ENCODE measurements at places on chromosomes 5 and 9. TPM values are rescaled to one million over a fixed set of nuclear protein-coding genes. Genes with fewer than 3 reads are reported as not detected.

Gene SEPTIN8
- total RNA-seq, result 18.6 TPM

Gene ADAMTS2
- total RNA-seq, result not detected

Gene ABCA1
- 5.2 TPM for total RNA-seq

Gene PHF24
- 0.09 TPM for total RNA-seq

Gene SUB1
- 418 TPM for total RNA-seq

Gene EQTN
- total RNA-seq, result not detected

Gene WWC1
- 2.1 TPM for total RNA-seq

Gene PPP1R26
- total RNA-seq, result 1.5 TPM

DNA sequence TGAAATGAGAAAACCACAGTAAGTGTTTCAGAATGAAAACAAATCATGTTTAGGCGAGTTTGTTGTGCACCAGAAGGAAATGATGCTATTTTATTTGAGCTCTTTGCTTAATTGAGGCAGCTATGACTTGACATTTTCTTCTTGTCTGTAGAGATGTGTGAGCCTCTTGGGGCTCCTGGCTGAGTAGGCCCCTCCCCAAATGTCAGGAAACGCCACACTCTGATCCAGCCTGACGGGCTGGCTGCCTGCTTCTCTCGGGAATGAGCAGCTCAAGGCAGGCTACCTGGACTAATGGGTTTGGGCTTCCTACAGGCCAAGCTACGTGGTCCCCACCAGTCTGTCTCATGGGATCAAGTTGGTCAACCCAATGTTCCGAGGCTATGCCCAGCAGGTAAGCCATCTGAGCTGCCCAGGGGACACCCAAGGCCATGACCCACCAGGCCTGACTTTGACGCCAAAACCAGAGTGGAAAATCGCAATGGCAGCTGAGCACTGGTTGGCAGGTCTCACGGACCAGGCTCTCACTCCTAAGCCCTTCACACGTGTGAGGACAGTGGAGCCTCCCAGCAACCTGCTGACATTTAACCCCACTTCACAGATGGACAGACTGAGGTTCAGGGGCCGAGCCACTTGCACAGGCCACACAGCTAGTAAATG, 29.9 kb downstream of the USP20 start:
- peaks cover 90% of the 10 kb centered on the region for H3K4me1 ChIP-seq
- peaks cover 38% of the 10 kb centered on the region for H3K36me3 ChIP-seq
- H3K4me3 ChIP-seq, result no peak overlapping the region
- no peaks in the 10 kb centered on the region for H3K27me3 ChIP-seq

- no peak for DNase-seq
- no peak overlapping the region for H3K27ac ChIP-seq
- H3K36me3 ChIP-seq, result no peaks in the 10 kb centered on the region
- H3K4me3 ChIP-seq, result no peak overlapping the region
- H3K27me3 ChIP-seq, result peaks cover 11% of the 10 kb centered on the region
Measured at GRCh38 chr9:93976973-93977372, 21.8 kb upstream of the BARX1 start.

DNA sequence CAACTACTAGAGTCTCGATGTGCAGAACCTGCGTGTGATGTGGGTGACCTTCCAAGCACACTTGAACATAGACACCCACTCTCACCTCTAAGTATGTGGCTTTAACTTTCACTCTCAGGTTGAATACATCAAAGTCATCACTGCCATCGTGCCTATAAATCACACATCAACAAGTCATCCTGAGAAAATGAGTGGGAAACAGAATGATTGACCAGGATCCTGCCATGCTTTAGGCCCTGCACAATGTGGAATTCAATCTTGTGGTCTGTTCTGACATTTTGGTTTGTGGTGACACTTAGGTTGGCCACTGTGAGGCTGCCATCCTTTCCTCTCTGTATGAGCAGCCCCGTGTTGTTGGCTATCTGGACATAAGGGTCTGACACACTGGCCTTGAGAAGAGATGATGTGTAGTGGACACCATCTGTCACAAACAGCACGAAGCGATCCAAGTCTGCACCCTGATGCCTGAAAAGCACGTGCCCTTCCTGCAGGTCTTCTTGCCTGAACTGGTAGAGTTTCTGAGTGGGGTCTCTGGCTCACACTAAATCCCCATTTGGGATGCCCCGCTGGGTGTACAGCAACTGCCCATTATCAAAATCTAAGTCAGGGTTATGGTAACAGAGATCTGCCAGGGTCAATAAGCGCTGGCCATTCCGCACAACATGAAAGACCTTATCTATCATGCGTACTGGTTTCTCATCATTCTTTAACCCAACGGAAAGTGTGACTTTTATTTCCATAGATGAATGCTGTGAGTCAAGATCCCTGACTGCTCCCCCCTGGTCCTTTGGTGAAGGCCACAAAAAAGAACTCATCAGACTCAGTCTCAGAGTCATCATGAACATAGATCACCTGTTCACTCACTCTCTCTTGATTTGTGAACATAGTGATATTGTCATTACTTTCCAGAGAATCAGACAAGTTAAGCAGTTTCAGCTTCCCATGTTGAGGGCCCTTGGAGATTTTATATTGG, 116.6 kb downstream of the ESM1 start:
- peak overlapping the region; percentile 82 for H3K27ac ChIP-seq
- H3K4me3 ChIP-seq, result no peak overlapping the region
- H3K27me3 ChIP-seq, result peaks cover 38% of the 10 kb centered on the region
- peaks cover 29% of the 10 kb centered on the region for H3K4me1 ChIP-seq

DNA sequence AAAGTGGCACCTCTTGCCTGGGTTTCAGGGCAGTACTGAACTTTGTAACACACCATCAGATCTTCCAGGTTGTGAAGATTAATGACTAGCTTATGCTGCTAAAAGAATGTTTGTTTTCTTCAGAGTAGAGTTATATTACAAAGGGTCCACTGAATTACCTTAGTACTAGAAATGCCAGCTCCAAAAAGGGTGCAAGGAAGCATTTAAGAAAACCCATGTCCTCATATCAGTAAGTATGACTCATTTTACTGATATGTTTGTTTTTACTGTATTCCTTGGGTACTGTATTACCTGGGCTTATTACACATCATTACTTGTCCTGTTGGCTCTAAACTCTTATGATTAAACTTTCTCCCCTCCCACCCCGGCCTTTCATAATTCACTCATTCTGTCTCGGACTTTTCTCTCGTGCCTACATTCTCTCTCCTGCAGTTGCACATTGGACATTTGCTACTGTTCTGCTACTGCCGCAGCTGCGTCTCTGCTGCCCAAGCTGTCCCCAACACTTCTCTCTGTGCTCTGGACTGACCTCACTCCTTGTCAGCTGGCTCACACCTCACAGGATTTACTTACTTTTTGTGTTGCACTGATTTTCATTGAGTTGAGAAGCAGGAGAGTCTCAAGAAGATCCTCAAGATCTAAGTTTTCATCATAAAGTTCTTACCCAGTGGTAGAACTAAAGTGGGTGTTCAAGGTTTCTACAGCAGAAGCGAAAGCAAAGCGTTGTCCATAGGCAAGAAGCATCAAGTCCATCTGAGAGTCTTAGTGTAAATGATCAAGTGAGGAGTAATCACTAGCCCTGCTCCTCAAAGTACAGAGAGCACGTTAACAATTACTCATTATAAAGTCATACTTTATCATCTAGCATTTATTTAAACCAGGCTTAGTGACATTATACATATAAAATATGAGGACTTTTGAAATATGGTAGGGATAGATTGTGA, 53.2 kb upstream of the C9orf72 start:
- no peaks in the 10 kb centered on the region for H3K36me3 ChIP-seq
- no peaks in the 10 kb centered on the region for H3K27me3 ChIP-seq
- no peaks in the 10 kb centered on the region for H3K4me1 ChIP-seq
- no peak for DNase-seq

- H3K27ac ChIP-seq, result no peak overlapping the region
- no peaks in the 10 kb centered on the region for H3K4me1 ChIP-seq
- no peak overlapping the region for H3K4me3 ChIP-seq
Measured at GRCh38 chr9:138101444-138102234, 224.1 kb downstream of the CACNA1B start.

DNA sequence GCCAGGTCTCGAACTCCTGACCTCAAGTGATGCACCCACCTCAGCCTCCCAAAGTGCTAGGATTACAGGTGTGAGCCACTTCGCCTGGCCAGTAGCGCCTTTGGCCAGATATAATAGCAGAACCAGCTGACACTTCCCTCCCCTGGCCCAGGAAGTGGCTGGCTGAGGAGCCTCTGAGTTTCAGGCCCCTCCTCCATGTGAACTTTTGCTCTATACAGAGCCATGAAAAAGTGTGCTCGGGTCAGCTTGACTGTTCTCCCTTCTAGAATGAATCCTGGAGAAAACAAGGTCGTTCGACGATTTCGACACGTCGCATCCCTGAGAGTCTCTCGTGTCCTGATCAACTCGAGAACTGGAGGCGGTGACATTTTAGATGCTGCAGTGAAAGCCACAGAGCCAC, 8.6 kb upstream of the ZDHHC12 start:
- H3K36me3 ChIP-seq, result peaks cover 5% of the 10 kb centered on the region
- no peaks in the 10 kb centered on the region for H3K27me3 ChIP-seq
- no peak for DNase-seq
- H3K4me3 ChIP-seq, result no peak overlapping the region
- no peaks in the 10 kb centered on the region for H3K4me1 ChIP-seq
- no peak overlapping the region for H3K27ac ChIP-seq

- no peaks in the 10 kb centered on the region for H3K4me1 ChIP-seq
- H3K36me3 ChIP-seq, result no peaks in the 10 kb centered on the region
- no peak overlapping the region for H3K4me3 ChIP-seq
- H3K27me3 ChIP-seq, result peaks cover 2% of the 10 kb centered on the region
- no peak for DNase-seq
Measured at GRCh38 chr9:90632647-90633207, 9.9 kb downstream of the DIRAS2 start.

DNA sequence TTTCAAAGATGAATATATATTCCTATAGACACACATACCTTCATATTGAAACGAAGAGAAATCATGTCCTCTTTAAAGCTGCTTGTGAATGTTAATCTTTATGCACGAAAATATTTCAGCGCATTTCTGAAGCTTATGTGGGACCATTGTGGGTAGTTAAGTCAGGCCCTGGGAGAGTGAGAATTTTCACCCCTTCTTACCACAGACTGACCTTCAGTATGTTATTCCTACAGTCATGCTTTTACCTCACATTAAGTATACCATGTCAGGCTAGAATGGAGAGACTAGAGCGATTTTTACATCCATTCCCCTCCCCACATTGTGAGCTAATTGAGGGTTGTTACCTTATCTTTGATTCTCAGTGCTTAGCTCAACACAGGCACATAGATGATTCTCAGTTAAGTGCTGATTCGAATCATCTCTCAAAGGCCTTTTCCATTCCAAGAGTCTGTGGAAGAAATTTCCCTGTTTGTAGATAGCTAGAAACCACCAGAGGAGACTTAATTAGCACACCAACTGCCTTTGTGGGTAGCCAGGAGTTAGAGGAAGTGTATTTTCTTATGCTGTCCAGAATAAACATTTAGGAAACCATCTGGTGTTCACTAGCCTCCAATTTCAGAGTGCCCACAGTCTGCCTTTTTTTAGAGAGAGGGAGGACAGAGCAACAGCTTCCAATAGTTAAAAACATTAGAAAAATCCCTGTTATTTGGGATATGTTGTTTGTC, 110.5 kb downstream of the MEGF10 start:
- H3K27me3 ChIP-seq, result peaks cover 21% of the 10 kb centered on the region
- no peaks in the 10 kb centered on the region for H3K36me3 ChIP-seq
- DNase-seq, result no peak

DNA sequence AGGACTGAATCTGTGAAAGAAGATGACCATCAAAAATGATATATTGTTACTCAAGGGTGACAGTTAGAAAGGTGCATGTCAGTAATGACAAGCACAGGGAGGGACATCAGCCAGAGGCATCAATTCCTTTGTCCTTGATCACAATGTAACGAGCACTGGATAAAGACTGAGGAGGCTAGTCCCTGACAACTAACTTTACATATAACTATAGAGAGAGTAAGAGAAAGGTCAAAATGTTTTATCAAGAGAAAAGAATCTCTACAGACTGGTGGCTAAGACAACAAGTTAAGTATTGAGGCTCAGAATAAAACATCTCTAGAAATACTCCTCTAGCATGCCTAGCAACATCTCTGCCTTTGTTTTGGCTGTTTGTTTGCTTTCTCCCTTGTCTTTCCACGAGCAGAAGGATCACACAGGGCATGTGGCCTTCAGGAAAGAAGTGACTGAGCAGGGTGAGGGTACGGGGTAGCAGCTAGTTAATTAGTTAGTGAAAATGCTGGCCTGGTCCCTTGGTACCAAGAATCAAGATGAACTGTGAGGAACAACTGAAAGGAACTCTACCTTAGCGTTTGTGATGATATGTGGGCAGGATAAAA, 724.1 kb upstream of the MEF2C start:
- H3K36me3 ChIP-seq, result no peaks in the 10 kb centered on the region
- no peak overlapping the region for H3K27ac ChIP-seq
- H3K4me1 ChIP-seq, result no peaks in the 10 kb centered on the region

DNA sequence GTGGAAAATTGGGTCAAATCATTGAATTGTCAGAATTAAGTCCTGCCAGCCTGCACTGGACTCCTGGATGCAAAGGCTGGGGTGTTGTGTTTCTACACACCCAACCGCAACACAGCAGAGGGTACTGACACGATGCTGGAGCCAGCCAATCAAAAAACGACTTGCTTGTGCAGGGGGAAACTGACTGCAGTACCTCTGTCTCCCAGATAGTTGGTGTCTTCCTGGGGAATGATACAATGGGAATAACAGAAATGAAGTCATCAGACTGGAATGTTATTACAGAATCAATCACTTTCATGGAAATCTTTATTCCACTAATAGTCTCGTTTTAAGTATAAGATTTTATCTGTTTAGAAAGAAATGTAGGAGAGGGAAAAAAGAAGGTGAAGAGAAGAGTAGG, 330.3 kb downstream of the MLLT3 start:
- H3K4me1 ChIP-seq, result no peaks in the 10 kb centered on the region
- H3K36me3 ChIP-seq, result no peaks in the 10 kb centered on the region

All from activated CD4-positive, alpha-beta T cell treated with anti-CD3 and anti-CD28 coated beads for 36 hours (primary cell).